ENCODE measurements at places on chromosomes 7 and 10. TPM values are rescaled to one million over a fixed set of nuclear protein-coding genes. Genes with fewer than 3 reads are reported as not detected.

The LBX1 gene
- total RNA-seq, result not detected

The MYO3A gene
- total RNA-seq, result 0.73 TPM

The GGCT gene
- 58.8 TPM for total RNA-seq

The LRRD1 gene
- not detected for total RNA-seq

The TRIM73 gene
- 7.9 TPM for total RNA-seq

All from activated CD8-positive, alpha-beta memory T cell treated with anti-CD3 and anti-CD28 coated beads, Interleukin-2, amount 10 ng/mL, durations not matched to agents 7 days and 5 days (primary cell).